Activated T-cell treated with anti-CD3 and anti-CD28 coated beads, Interleukin-2, amount 50 U/mL, for 48 hours (primary cell): ENCODE measurements at places on chromosomes 13 and 19.

DNA sequence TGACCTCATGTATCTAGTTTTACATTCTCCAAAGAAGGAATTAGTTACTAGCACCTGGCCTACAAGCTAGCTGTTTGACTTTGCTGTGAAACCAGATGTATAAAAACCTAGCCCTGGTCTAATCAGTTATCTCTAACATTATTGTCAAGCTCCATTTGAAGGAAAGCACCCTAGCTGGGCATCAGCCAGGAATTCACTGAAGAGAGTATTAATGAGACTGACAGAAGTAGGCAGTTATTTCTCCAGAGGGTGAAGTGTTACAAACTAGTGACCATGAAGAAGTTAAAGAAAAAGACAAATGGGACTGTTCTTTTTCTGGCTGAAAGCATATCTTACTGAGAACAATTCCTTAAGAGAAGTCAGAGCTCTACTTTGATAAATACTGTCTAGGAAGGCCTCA lies 2529.3 kb upstream of the PCDH20 start:
- DNase-seq, result no peak

GRCh38 chr13:86298725-86299124 lies 499.5 kb upstream of the SLITRK6 start:
- no peak for DNase-seq

- no peak for DNase-seq
Measured at GRCh38 chr13:110421696-110422385, 114.8 kb downstream of the COL4A2 start.

GRCh38 chr19:34193876-34194275 lies 21.6 kb downstream of the LSM14A start:
- no peak for DNase-seq

- no peak for DNase-seq
Measured at GRCh38 chr19:5216141-5216847, 124.3 kb downstream of the PTPRS start.

DNA sequence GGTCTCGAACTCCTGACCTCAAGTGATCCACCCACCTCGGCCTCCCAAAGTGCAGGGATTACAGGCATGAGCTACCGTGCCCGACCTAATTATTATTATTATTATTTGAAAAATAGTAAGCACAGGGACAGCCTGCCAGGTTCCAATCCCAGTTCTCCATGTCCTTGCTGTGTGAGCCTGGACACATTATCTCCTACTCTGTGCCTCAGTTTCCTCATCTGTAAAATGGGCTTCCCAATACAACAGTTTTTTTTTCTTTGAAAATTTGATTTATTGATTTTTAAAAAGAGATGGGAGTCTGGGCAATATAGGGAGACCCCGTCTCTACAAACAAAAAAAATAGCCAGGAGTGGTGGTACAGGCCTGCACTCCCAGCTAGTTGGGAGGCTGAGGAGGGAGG lies 3.3 kb downstream of the ZGLP1 start:
- no peak for DNase-seq

DNA sequence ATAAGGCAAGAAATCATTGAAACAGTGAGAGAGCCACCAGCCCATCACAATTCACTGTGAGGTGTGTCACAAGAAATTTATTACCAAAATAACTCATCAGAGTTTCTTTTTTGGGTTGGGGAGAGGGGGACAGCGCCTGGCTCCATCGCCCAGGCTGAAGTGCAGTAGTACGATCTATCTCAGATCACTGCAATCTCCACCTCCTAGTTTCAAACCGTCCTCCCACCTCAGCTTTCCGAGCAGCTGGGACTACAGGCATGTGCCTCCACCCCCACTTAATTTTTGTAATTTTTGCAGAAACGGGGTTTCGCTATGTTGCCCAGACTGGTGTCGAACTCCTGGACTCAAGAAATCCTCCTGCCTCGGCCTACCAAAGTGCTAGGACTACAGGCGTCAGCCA lies 3.6 kb downstream of the IFNL1 start:
- no peak for DNase-seq
